D721Med (cell line): ENCODE measurements at places on chromosomes 3 and 15.

DNA sequence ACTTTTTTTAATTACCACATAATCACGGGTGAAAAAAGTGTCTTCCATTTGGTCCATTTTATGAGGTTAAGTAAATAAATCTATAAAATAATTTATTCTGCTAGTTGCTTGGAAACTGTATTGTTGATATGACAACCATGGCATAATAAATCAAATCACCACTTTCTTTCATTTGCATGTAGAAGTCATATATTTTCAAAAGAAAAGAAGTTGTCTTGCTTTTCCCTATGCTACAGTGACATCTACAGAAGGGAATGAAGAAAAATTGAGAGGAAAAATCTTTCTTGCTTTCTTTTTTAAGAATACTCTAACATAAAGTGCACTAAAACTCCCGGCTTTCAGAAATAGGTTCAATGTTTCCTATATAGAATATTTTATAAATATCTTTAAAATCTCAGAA, 228.5 kb downstream of the ZBBX start:
- no peak for DNase-seq

- DNase-seq, result peak; percentile 25
Observed at GRCh38 chr3:197906023-197906849, 43.8 kb upstream of the RPL35A start.

DNA sequence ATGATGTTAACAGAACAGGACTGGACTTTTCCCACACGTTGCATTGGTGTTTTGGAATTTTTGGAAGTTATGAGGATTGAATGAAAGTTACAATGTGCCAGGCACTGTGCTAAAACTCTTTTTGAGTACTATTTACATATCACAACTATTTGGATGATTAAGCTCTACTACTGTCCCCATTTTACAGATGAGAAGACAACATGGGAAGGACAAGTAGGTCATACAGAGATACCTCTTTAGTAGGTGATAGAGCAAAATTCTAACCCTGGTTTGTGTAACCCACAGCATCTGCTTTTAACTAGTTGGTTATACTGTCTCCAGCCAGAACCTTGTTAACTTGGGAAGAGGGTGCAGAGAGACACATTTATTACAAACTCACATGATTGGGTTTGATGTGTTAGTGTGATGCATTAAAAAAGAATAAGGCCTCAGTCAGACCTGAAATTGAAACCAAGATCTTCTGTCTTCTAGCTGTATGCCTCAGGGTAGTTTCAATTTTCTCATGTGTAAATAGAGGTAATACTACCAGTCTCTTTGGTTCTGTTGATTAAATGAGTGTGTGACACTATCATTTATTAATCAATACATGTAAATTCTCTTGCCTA, 1.4 kb downstream of the NDUFB4 start:
- no peak for DNase-seq

DNA sequence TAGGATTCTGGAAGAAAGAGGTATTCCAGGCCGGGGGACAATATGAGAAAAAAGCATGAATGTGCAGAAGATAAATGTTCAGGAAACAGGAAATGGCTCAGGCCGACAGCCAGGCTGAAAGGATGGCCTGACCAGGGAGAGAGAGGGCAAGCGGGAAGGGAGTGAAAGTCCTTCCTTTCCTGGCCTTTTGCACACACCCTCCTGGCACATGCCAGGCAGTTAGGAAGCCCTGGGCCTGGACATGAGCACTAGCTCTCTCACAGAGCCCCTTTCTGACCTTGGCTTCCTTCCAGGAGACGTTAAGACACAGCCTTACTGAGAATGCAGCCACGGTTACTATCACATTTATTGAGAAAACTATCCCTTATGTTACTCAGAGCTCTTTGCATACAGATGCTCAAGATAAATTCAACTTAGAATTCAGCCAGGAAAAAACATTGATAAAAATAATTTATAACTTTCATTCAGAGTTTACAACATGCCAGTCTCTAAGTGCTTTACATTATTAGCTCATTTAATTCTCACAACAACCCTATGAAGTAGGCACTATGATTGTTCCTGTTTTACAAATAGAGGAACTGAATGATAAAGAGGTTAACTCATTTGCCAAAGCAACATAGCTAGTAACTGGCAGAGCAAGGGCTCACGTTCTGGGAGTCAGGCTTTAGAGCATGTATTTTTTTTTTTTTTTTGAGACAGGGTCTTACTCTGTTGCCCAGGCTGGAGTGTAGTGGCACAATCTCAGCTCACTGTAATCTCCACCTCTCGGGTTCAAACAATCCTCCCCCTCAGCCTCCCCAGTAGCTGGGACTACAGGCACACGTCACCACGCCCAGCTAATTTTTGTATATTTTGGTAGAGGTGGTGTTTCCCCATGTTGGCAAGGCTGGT, 39.4 kb upstream of the SMAD3 start:
- no peak for DNase-seq

DNA sequence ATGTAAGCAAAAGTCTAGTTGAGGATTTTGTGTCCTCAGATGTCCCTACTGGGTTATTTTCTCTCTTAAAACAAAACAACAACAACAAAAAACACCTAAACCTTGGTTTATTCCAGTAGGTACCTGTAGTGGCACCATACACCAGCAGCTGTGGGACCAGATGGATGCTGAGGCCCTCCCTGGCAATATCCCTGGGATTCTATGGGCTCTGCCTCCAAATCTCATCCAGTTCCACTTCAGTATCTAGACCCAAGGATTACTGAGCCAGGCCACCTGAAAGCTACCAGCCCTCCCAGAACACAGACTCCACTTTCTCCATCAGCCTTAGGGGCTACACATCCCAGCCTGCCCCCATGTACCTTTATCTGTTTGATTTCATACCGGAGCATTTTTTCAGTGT, 1.7 kb downstream of the TIMP4 start:
- no peak for DNase-seq

- no peak for DNase-seq
Observed at GRCh38 chr3:73521734-73522336, 102.9 kb downstream of the PDZRN3 start.

DNA sequence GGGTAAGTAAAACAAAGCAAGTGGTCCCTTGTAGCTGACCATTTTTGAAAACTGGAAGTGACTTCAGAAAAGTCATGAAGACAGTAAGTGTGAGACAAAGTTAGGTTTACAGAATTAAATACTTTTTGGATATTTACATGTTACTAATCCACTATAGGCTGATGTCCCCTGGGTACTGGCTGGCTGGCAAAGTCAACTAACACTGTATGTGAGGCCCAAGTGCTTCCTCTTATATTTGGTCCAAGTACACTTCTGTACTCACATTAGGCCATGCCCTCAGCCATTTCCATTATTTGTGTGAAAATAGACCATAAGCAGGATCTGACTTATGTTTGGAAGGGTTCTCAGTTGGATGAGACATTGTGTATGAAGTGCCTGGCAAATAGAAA, 5.5 kb upstream of the LEKR1 start:
- DNase-seq, result no peak

DNA sequence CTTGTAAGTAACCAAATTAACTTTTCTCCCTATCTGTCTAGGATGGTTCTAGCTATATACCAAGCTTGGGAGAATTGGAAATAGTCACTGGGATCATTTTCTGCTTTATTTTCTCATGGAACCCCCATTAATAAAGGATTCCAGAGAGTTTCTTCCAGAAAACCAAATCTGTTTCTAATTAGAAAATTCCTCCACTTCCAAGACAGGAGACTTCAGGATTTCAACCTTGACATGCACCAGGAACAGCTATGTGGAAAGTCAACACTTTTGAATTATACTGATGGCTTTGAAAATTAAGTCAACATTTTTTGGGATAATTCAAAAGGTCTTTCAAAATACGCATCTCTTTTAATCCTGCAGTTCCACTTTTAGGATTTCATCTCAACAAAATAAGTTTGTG, 138.3 kb downstream of the MEX3B start:
- no peak for DNase-seq

DNA sequence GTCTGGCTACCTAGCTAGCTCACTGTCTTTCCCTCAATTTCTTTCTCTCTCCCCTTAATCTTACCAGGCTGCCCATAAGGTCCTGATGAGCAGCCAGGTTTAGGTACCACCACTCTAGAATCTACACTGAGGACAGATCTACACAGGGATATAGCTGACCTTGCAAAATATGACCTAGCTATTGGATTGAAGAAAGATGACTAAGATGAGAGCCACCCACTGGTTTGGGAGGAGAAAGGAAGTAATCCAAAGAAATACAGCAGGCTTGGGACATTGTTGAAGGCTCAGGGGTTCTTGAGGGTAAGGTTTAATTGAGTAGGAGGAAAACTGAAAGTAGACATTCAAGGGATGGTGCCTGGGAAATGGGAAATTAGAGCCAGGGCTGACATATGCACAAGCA, 142.0 kb upstream of the TMC3 start:
- DNase-seq, result no peak

DNA sequence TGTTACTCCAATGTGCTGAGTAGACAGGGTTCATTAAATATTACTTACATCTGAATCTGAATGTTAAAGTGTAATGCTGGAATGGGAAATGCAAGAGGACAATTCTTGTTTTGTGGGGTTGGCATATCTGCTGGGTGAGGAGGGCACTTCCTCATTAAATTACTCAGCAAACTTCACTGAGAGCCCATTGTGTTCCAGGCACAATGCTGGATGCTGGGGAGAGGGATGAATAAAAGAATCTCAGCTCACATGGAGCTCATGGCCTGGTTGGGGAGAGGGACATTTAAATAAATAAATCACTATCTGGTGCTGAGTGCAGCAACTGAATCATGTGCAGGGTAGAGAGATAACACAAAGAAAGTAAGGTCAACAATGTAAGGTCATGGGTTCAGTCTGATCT, 199.2 kb upstream of the CFAP20DC start:
- no peak for DNase-seq

DNA sequence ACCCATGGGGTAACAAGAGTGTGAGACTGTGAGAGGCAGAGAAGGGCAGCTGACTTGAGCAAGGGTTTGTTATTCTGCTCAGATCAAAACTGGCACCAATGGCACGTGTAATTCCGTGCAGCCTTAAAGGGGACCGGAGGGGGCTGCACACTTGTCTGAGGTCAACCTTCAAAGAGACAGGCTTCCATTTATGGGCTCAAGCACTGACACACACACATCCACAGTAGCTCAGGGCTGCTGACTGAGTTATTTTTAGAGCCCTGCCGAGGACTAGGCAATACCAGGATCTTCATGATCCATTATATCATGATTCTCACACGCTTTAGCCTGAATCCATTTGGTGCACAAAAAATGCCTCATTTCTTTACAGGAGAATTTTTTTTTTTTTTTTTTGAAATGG, 20.6 kb upstream of the SPTBN5 start:
- no peak for DNase-seq

GRCh38 chr15:29698030-29698701, 124.1 kb downstream of the TJP1 start:
- DNase-seq, result no peak

DNA sequence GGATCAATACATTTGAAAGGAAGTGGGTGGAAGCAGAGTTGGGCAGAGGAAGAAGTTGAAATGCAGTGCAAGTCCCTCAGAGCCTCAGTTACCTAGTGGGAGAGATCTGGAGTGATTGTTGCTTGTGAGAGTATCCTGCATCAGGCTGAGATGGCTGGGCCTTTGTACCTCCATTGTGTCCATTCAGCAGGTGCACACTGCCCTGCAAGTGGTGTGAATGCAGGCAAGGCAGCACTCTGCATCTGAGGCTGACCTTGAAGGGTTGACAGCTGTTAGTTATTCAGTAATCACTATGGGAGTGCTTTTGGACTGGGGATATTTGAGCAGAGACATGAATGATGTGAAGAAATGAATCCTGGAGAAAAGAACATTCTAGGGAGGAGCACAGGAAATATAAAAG, 25.2 kb downstream of the ATP6V1A start:
- no peak for DNase-seq

- DNase-seq, result no peak
Observed at GRCh38 chr3:71262364-71263265, 320.9 kb downstream of the FOXP1 start.

- DNase-seq, result no peak
Observed at GRCh38 chr15:73918784-73919183, 7.5 kb upstream of the LOXL1 start.

DNA sequence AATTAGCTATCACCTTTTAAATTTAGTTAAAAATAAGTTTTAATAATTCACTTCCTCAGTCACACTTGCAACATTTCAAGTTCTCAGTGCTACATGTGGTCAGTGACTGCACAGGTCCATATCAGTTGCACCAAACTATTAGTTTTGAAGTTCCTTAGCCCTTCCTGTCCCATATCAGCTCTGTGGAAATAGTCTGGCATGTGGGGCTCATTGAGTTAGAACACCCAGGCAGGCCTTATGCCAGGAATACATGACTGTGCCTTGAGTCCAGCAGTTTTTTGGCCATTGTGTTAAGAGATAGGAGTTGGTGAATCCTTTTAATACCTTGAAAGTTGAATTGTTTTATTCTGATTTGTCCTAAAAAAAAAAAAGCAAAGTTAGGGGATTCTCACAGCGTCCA, 153.7 kb upstream of the BFSP2 start:
- DNase-seq, result no peak

DNA sequence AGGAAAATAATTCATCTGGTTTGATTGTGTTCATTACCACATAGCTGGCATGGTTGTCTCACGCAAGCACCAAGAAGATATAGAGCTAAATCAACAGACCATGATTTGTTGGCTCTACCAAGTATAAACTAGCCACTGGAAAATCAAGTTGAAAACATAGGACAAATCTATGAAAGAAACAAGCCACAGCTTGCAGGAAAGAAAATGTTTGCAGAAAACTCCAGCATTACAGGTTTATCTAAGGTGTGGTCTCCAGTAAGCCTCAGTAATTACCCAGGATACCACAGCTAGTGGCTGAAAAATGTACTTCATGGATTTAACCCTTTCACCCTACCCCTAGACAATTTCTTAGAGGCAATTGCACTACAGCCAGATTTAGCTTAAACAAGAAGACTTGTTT, 340.6 kb downstream of the SOX2 start:
- no peak for DNase-seq

DNA sequence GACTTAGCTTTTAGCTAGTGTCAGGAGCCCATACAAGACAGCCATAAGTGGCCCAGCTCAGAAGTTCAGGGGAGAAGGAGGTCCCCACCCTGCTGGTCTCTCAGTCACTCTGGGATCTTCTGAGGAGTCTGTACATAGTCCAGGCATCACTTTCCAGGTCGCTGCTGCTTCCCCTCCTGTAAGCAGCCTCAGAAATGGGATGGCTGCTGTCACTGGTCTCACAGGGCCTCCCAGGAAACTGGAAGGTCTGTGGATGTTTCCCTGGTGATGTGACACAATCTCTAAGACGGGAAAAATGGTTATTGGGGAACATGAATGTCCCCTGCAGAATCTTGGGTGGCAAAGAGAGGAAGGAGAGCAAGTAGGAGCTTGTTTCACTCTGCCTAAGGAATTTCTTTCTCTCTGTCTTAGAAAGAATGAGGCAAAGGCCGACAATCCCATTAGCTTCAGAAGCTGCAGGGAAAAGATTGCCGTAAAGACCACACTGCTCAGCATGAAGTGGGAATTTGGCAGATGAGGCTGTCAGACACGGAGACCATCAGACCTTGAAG, 43.2 kb upstream of the TNFAIP8L3 start:
- no peak for DNase-seq

GRCh38 chr3:158768361-158768787, 33.5 kb upstream of the MFSD1 start:
- no peak for DNase-seq
